ENCODE measurements at places on chromosomes 5 and 9.
A peak's percentile ranks its signal among the peaks of the same experiment; 100 is the strongest.

DNA sequence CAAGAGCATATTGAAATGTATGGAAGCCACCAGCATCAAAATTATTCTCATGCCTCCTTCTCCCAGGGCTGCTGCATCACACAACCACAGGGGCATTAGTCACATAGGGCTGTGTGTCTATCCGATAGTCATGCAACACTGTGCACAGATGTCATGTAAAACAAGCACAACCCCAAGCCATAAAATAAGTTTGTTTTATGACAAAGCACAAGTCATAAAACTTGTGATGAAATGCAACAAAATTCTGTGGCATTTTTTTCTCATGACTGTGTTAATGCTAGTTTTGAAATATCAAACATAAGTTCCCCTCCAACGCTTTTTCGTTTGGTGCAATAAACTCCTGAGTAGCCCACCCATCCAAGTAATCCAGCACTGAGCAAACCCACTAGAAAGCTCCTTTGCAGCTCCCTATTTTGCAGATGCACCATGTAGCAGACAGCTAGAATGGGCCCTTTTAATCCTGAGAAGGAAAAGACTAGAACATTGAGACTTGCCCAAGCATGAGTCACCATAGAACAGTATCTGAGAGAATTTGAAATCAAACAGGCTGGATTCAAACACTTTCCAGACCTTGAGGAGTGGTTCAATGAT is 93.3 kb upstream of the ZNF366 start:
- DNase-seq = peak; percentile 95

- no peak for DNase-seq
Measured at GRCh38 chr9:69047371-69047770, 11.8 kb downstream of the FXN start.

GRCh38 chr5:92836855-92837755 is 743.9 kb downstream of the NR2F1-AS1 start:
- DNase-seq = no peak

DNA sequence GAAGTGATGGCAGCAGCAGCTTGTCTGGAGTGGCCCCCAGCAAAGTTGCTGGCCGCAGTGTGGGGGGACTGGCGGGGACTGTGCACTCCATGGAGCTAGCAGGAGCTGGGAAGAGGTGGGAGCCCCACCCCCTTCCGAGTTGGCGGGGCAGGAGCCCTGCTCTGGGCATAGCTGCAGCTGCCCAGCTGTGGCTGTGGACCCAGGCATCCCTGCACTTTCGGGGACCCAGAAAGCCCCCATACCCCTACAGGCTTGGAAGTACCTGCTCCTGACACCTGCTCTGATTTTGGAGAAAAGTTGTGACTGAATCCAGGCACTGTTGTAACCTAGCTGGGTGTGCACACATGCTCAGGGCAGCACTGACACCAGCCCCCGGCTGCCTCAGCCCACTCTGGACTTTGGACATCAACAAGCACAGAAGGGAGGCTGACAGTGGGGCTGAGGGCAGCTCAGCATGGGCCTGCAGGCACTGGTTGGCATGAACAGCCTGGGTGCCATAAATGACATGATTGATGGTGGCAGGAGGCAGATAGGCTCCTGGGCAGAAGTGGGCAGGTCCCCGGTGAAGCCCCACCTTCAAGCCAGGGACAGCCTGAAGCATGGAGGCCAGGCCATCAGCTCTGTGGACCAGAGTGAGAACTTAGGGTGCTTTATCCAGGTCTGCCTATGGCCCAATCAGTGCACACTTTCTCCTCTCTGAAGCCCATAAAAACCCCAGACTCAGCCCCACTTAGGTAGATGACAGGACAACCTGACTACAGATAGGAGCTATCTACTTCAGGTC is 12.6 kb downstream of the LMBRD2 start:
- no peak for DNase-seq

DNA sequence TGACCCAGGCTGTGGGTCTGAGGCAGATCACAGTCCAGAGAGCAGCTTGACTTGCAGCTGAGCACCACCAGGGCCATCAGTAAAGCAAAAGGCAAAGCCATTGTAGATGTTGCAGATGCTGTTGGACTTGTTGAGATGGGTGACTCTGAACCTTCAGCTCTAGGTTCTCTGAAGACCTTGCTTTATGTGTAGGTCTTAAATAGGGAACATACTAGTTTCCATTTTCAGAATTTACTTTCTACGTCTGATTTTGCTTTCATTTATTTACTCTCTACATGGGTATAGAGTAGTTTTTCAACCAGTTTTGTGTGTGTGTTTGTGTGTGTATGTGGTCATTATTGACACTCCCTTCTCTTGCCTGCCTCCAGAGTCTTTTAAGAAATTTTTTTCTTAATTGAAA is at the start of gene IFNA6:
Gene IFNA6, minus strand, starts transcription at position 101 of the 400 bp plus-strand sequence. Its CDS starts 0 bp downstream, at position 101.
- no peak for DNase-seq

DNA sequence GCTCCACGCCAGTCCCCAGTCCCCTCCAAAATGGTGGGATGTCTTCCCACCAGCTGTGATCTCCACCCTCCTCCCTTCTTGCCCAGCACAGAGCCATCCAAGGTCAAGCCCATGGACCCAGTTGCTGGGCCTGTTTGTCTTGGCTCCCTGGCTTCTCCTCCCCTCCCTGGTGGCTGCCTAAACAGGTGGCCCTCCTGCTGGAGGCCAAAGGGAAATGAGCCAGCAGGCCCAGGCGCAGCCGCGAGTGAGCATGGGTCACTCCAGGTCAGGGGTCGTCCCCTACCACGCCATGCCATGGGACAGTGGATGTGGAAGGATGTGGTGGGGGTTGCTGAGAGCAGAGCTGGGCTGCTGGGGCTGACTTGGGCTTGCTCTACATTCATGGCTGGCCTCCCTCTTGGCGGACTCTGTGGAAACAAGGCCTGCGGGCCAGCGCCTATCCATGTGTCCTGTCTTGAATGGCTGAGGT is 33.6 kb downstream of the COL15A1 start:
- DNase-seq = no peak

DNA sequence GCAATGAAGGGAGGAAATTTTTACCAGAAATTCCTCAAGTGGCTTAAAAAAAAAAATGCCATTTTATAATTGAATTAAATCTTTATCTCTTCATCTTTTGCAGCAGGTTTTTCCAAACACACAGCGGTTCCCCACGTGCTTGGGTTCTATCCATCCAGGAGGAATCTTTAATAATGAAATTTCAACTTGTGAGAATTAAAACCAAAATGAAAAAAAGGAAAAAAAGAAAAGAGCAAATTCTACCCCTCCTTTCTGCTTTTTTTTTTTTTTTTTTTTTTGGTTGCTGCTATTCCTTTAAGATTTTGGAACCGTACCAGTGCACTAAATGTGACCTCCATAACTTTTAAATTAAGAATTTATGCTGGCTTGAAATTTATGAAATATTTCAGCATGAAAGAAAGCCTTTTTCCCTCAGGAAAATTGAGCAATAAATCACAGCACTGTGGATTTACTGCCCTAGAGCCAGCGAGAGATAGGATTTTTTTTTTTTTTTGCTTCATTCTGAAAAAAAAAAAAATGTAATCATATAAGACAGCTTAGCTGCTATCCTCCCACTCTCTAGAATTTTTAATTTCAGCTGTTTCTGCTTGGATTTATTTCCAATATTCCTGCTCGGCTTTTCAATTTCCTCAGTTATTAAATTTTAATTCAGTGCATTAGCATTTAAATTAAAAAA is 88.5 kb downstream of the ZNF618 start:
- DNase-seq = no peak

GRCh38 chr5:126373375-126374108 is 49.7 kb upstream of the GRAMD2B start:
- no peak for DNase-seq

DNA sequence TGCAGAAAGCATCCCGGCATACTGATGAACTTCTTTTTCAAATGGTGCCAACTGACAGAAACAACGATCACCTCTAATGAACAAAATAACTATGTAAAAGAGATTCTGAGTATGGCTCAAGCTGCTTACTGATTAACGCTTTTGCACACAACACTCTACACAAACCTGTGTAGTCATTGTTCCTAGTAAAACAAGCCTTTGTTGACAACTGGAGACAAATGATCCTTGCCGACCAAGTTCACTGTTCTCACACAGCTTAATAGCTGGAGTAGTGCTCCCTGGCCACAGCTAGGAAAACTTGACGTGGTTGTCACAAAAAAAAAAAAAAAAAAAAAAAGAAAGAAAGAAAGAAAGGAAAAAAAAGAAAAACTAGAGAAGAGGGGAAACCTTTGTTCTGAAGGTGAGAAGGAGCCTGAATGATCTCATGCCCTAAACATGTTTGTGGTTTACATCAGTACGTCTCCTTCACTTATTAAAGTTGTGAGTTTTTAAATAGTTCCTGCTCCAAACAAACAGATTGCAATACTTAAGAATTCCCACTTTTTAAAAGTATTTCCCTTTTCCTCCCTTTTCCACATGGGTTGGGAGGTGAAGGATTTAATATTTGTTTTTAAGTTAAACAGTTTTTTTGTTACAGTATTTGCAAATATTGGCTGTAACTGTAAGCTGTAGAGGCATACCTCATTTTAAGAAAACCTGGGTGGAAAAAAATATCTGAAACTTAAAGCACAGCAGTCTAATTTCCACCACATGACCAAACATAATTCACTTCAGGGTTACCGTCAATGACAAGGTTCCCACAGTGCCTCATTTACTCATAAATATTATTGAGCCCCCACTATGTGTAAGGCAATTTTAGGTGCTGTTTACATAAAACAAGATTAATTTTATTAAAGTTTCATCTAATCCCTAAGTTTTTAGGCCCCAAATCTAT is 63.7 kb downstream of the GLIS3 start:
- DNase-seq = peak; percentile 13

GRCh38 chr5:67028371-67028770 is 168.2 kb downstream of the CD180 start:
- no peak for DNase-seq

DNA sequence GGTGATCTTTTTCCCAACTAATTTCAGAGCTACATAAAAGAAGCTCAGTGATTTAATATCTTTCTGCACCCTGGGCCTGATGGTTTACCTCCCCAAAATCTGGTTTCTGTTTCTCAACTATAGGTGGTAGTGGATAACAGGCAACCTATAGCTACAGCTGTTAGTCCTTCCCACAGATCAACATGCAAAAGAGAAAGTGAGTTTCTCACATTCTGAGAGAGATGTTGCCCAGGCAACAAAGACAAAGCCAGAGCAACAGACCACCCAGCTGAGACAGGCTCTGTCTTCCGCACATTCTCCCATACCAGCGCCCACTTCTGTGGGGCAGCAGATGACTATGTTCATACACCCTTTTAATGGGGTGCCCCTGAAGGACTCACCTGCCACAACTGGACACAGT is 40.7 kb upstream of the PPP2R2B start:
- DNase-seq = no peak

- DNase-seq = peak; percentile 77
Measured at GRCh38 chr5:149264439-149265067, 7.1 kb upstream of the AFAP1L1 start.

GRCh38 chr9:107046692-107047091 is 183.7 kb downstream of the ZNF462 start:
- no peak for DNase-seq

DNA sequence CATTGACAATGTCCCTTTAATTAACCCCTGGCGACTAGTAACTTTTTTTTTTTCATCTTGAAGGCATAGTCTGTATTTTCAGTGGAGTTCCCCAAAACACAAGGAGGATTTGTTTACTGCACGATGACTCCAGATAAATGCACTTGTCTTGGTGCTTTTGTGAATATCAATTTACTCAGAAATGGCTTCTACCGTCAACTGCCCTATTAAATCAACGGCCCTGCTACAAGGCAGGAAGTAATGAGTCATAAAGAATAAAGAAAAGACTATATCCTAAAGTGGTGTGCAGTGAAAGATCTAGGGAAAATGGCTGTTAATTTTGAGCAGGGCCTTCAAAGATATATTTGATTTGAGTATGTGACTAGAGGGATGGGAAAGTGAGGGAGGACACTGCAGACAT is 388.3 kb upstream of the CHD1 start:
- DNase-seq = no peak

- DNase-seq = no peak
Measured at GRCh38 chr5:81233080-81233634, at the start of gene CKMT2. Gene CKMT2, plus strand, starts transcription at chr5:81233322. Its CDS starts 17,811 bp downstream, at chr5:81251133.

- no peak for DNase-seq
Measured at GRCh38 chr9:72292256-72292682, 72.7 kb downstream of the ZFAND5 start.

DNA sequence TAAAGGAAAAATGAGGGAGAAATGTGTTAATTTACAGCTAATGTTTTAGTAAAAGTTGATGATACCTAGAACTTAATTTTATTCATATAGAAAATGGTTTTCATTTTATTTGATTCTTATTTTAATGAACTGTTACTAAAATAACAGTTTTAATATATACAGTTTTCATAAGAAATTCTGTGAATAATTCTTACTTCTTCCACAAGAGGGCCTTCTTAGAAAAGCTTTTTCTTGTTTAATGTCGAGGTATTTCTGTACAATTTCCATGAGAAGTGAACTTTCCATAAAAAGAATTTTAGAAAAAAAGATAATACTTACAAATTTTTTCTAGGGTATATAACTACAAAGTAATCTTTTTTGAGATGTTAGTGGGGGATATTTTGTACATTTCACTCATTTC is 73.9 kb downstream of the KLF9 start:
- DNase-seq = peak; percentile 17

DNA sequence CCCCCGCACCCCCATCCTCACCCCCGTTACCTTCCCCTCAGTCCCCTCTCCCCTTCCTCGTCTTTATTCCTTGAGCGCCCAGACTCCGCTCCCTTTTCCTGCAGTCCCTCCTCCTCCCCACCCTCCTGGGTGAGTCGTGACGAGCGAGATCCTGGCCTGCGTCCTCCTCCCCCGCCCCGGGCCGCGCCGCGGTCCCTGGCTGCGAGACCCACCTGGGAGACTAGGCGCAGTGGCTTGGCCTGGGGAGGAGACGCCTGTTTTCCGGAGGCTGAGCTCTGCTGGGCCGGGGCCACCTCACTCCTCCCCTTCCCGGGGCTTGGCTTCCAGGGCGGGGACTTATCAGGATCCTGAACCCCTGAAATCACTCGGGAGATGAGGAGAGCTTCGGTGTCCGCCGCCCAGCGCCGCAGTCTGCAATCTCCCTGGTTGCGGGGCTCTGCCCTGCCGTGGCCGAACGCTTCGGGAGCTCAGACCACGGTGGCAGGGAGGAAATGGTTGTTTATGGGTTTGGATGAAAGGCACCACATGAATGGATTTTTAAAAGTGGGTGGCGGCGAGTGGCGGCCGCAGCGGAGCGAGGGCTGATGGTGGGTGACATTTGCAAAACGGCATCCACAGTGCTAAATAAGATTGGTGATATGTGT is 984 bp downstream of the STXBP1 start:
- DNase-seq = peak; percentile 75

- peak; percentile 72 for DNase-seq
Measured at GRCh38 chr5:90802474-90803317, 244.1 kb downstream of the ADGRV1 start.

DNA sequence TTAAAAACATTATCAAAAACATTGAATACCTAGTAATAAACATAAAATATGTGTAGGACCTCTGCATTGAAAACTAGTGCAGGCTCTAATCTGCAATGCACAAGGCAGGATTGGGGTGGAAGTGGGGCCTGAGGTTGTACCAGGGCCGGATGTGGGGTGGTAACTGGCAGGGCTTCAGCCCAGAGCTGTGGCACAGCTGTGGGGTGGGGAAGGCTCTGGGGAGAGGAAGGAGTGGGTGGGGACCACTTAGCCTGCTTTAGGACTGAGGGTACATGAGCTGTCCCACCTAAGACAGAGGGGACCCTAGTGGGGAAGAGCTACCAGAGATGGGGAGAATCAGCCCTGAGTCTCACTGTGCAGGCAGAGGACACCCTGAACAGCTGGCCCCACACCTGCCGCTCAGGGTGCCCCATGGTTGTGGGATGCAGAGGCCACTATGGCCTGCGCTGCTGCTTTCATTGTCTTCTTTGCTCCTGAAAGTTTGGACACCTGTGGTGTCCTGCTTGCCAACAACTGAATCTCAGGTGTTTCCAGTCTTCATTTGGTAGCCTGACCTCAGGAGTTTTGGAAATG is 311.4 kb downstream of the TLE4 start:
- DNase-seq = no peak

GRCh38 chr9:132980157-132980556 is 1.7 kb downstream of the GFI1B start:
- DNase-seq = no peak

Measured in RWPE1 (cell line).